ENCODE measurements at places on chromosomes 7 and 10. TPM values are rescaled to one million over a fixed set of nuclear protein-coding genes. Genes with fewer than 3 reads are reported as not detected.

The PAX2 gene
- total RNA-seq, result not detected

The PAPOLB gene
- total RNA-seq, result not detected

The KIAA1549 gene
- total RNA-seq, result 20.2 TPM

The PRPS1L1 gene
- total RNA-seq, result not detected

The TMEM270 gene
- 0.72 TPM for total RNA-seq

The TMEM184A gene
- total RNA-seq, result 21.4 TPM

GRCh38 chr10:48645600-48645999 is 39.1 kb upstream of the WDFY4 start:
- no peak for DNase-seq

DNA sequence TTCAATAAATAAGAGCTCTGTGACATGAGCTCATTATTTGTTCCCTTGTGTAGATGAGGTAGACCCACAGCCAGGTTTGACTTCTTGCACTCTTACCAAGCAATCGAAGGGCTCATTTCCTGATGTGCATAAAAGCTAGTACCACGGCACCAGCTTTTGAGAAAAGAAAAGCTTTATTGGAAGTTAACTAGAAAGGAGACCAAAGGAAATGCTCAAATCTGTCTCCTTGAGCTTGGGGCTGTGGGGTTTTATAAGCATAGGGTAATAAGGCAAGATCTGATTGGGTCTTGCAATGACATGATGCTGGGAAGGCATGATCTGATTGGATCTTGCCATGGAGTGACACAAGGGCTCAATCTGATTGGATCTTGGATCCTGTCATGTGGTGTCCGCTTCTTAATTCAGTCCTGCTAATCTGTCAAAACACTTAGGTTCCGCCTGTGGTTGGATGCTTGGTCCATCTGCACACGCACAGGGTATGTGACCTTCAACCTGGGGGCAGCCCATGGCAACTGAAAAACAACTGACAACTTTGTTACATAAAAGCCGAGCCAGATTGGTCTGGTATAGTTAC is 47.8 kb upstream of the FRMD4A start:
- DNase-seq, result no peak

DNA sequence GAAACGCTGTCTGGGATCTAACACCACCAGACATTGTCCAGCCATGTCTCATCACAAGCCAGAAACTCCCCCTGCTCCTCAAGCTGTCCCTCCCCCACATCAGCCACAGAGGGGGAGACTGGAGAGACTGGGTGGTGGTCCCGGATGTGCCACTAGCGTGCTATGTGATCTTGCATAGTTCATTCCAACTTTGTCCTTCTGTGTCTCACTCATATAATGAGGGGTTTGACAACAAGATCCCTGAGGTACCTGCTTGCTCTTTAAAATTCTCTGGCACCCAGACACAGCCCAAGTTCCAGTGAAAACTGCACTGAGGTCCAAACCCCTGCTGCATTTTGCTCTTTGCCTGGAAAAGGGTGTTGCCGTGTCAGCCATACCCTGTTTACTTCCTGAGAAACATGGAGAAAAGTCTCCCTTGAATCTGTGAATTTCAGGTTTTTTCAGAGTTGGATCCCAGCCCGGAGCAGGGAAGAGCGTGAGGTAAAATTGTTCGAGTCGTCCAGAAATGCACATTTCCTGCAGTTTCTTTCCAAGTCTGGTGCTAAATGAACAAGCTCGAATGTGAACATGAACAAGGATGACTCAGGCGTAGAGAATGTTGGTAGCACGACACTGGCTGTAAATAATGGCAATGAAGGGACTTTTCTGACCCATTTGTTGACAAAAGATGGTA is 156.6 kb downstream of the CCDC3 start:
- peak; percentile 56 for DNase-seq

- no peak for DNase-seq
These were observed 139.8 kb upstream of the RSU1 start for GRCh38 chr10:16957038-16957437.

DNA sequence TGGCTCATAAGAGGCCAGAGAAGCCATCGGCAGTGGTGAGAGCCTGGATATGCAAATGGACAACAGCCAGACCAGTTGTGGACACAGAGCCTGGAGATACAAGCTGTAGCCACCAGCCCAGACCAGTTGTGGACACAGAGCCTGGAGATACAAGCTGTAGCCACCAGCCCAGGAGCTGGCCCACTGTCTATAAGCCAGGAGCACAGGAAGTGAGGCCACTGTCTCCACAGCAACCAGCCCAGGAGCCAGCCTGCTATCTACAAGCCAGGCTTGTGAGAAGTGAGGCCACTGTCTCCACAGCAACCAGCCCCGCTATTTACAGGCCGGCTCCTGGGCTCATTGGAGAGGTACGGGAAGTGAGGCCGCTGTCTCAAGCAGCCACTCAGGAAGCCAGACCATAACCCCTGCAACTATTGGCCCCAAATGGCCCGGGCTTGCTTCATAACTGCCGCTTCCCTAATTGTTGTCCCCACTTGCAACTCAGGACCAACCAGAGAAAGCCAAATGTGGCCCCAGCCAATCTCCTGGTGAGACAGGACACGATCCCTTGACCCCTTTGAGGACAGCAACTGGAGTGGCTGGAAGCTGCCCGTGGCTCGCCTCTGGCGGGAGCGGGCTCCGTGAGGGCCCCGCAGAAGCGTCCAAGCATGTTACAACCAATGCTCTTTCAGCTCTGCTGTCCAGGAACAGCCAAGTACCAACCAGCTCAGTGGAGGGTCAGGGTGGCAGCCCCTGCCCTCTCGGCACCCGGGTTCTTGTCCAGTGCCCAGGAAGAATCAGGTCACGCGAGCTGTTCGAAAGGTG is 44.1 kb upstream of the CNPY1 start:
- no peak for DNase-seq

GRCh38 chr7:108261560-108262255 is 131.5 kb upstream of the LAMB4 start:
- DNase-seq, result no peak

DNA sequence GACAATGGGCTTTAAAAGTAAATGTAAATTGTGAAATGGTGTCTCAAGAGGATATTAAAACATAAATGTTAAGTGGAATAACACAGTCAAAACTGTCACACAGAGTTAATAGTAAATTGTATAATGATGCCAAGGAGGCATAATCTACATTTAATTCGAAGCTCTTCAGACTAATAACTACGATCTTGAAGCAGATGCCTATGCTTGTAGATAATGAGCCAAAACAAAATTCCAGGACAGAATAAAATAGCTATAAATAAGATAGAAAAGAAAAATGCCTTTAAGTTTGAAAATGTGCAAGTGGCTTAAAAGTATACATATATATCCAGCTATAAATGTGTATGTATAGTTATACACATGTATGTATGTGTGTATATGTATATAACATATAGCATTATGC is 17.5 kb downstream of the TWIST1 start:
- DNase-seq, result no peak

DNA sequence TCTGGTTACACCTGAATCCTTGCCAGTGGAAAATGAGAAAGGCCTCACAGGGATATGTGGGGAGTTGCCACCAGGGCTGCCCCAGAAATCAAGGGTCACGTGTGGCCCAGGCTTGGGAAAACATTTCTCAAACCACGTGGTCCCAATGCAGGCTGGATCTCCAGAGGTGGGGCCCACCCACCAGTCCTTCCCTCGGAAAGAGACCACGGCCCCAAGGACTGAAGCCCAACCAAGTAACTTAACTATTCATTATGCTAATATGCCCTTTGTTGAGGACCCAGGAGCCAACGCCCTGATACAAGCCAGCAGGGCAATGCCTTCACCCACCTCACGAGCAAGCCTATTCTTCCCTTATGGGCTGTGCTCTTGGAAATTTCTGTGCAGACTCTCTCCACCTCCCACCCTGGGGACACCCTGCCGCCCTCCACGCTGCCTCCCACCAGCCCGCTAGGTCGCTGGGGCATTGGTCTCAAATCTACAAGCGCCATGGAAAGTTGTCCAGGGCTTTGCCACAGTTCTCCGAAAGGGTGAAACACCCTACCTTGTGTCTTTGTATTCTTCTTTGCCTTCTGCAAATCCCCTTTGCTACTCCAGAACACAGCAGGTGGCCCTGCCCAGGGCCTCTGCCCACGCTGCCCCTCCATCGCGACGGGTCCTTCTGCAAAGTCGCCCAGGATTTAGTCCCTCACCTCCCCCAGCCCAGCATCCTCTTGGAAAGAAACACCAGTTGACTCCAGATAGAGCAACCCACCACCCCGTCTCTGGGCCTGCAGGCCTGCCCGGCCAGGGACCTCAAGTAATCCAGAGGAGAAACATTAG is 8.8 kb downstream of the TNS3 start:
- DNase-seq, result no peak

DNA sequence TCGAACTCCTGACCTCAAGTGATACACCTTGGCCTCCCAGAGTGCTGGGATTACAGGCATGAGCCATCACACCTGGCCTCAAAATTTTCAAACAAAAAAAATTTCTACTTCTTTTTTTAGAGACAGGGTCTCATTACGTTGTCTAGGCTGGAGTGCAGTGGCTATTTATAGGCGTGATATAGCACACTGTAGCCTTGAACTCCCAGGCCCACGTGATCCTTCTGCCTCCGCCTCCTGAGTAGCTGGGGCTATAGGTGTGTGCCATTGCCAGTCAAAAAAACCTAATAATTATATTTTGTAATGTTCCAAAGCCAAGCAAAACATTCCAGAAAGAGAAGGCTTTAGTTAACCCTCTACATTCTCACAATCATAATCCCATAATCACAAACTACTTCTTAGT is 13.8 kb downstream of the POLR3A start:
- no peak for DNase-seq

DNA sequence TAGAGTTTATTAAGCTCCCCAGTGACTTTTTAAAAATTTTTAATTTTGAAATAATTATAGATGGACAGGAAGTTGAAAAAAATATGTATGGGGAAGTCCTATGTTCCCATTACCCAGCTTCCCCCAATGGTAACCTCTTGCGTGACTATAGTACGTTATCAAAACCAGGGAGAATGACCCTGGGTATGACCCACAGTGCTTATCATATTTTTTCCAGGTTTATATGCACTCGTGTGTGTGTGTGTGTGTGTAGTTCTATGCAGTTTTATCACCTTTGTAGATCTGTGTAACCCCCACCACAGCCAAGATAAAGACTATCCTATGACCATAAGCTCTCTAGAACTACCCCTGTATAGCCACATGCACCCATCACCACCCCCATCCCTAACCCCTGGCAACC is 72.8 kb downstream of the TBXAS1 start:
- no peak for DNase-seq

GRCh38 chr10:125005312-125006187 is 63.6 kb downstream of the ZRANB1 start:
- DNase-seq, result no peak

DNA sequence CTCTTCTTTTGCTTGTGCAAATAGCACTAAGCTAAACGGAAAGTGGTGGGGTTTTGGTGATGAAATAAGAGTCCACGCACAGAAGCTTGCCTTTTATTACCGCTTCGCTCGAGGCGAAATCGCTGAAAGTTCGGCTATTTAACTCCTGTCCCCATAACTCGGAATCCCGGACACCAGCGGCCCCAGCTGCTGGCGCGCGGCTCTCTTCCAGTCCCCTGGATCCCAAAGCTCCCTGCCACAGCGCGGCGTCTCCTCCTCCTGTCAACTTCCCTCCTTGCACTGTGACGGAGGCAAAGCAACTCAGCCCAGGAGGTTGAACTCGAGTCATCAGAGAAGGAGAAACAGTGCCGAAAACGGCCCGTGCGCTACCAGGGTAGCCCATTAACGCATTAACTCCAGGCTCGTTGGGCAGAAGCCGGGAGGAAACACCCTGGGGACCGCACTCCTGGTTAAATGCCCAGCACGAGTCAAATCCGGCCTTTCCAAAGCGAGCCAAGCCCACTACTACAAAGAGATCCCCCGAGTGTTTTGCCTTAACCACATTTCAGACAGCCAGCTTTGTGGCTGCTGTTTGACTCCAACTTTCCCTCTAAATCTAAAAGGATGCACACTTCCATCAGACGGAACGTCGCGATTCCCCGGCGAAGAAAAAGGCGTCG is 1.3 kb downstream of the SEMA3D start:
- DNase-seq, result no peak

- DNase-seq, result no peak
These were observed 11.3 kb upstream of the SGPL1 start for GRCh38 chr10:70804421-70804808.

DNA sequence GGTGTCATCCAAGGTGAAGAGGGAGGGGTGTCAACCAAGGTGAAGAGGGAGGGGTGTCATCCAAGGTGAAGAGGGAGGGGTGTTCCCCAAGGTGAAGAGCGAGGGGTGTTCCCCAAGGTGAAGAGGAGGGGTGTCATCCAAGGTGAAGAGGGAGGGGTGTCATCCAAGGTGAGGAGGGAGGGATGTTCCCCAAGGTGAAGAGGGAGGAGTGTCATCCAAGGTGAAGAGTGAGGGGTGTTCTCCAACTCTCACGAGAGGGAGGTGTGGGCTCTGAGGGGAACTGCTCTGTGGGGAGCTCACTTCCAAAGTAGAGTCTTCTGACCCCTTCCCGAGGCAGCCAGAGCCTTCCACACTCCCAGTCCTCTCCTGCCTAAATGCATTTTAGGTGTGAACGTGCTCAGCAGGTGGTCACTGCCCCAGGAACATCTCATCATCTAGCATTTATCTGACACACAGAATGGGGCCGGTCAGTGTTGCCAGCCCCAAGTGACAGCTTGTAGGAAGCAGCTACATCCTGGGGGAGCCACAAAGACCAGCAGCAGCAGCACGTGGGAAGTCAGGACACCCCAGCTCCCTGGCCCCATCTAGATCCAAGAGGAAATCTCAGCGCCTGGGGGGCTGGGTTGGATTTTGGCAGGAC is 323.8 kb downstream of the GLRX3 start:
- DNase-seq, result no peak

DNA sequence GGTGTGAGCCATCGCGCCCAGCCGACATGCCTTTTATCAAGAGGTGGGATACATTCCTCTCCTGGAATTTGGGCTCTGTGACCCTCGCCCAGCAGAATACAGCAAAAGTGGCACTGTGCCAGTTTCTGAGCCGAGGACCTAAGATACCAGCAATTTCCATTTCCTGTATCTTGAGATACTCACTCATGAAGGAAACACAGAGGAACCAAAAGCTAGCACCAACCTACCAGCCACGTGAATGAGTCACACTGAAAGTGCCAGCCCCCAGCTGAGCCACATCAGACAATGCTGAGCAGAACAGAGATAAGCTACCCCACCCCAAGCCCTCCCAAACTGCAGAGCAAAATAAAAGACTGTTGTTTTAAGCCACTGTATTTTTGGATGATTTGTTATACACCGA is 56.3 kb downstream of the CACUL1 start:
- no peak for DNase-seq

- peak; percentile 42 for DNase-seq
These were observed 44.3 kb downstream of the MACC1 start for GRCh38 chr7:20172736-20173334.

GRCh38 chr7:90584378-90584777 is 11.7 kb upstream of the CDK14 start:
- no peak for DNase-seq

Data from PC-9 (cell line).